ENCODE measurements at places on chromosomes 3 and 15.

DNA sequence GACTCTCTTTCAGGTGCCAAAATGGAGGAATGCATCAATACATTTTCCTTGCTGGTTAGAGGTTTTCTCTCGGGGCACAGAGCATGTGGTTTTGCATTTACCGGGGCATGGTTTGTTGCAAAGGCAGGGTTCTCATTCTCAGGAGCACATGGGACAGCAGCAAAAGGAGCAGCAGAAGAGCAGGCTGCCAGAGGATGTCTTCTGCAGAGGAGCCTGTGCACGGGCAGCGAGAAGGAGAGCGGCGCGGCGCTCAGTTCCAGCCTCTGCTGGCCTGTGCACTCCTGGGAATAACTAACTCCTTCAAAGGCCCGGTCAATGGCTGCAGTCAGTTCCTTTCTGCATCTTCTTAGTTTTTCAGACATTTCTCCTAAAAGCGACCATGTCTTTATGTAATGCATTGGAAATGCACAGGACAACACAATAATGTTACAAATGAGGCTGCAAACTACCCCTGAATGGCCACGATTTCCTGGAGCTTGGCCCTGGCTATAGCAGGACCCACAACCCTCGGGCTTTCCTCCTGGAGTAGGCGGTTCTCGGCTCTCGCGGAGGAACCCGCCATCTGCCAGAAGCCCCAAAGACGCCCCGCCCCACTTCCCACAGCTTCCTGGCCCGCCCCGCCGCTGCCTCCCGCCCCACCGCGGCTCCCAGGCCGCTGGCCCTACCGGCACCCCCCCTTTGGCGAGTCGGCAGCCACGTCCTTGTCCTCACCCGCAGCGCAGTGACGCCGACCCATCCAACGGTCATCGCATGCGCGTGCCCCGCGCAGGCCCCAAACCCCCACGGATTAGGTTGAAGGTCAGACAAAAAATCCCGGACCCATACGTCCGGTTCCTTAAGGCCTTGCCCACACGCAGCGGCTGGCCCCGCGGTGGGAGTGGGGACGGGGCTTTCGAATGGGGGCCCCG is at the start of gene C3orf62:
Gene C3orf62 (minus strand): TSS at position 758 of the 908 bp plus-strand sequence. CDS start 360 bp downstream, at position 398.
- no peak for DNase-seq

DNA sequence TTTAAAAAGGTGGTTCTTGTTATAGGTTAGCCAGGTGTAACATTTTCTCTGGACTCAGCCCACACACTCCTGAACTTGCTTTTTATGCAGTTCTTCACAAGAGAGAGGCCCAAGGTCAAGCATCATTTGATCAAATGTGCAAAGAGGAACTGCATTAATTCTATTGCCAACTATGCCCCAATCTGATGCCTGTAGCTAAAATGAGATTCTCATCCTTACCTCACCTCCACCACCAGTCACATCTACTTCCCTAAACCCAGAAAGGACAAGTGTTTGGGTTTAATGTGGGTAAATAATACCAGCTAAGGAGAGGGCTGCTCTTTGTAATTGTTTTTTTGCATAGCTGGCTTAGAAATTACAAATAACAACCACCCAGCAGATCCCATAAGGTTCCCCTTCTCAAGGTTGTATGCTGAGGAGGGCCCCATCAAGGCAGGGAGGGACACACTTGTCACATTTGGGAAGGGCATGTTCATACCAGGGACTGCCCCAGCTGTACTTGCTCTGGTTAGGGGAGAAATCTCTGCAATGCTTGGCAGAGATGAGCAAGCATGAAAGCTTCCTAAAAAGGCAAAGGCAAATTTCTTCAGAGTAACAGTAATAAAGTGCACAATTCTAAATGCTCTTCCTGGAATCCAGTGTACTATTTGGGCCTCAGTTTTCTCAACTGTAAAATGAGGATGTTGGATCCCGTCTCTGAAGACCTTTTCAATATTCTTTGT is 76.2 kb downstream of the TGFBR2 start:
- DNase-seq = no peak

- no peak for DNase-seq
Measured at GRCh38 chr3:137525471-137525870, 238.6 kb upstream of the SOX14 start.

- DNase-seq = no peak
Measured at GRCh38 chr15:37550360-37551024, 383.9 kb upstream of the TMCO5A start.

- DNase-seq = no peak
Measured at GRCh38 chr3:194840661-194841514, 155.2 kb downstream of the FAM43A start.

GRCh38 chr3:192888190-192888589 is 29.5 kb downstream of the MB21D2 start:
- DNase-seq = no peak

Measured in NCI-H446 treated with DMSO at 0.1 percent for 48 hours (cell line).